Activated CD8-positive, alpha-beta memory T cell treated with anti-CD3 and anti-CD28 coated beads for 1 hour (primary cell): ENCODE measurements at places on chromosomes 1 and 21.

GRCh38 chr1:6884652-6885153, 99.4 kb downstream of the CAMTA1 start:
- no peak for DNase-seq

DNA sequence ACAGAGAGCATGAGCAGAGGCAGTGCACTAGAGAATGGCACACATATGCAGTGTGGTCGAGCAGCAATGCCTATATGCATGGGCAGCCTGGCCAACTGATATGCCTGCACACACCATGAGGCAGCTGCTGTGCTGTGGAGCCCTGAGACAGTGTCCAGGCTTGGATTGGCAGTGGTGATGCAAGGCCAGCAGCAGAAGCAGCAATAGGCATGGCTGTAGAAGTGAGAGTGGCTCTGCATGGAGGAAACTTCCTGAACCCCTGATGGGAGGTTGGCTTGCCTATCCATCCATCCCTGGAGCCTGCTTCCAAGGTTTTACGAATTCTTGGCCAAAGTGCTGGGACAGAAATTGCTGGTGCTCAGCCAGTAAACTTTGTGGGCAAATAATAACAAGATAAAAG, 89.7 kb downstream of the DIRAS3 start:
- DNase-seq = no peak

DNA sequence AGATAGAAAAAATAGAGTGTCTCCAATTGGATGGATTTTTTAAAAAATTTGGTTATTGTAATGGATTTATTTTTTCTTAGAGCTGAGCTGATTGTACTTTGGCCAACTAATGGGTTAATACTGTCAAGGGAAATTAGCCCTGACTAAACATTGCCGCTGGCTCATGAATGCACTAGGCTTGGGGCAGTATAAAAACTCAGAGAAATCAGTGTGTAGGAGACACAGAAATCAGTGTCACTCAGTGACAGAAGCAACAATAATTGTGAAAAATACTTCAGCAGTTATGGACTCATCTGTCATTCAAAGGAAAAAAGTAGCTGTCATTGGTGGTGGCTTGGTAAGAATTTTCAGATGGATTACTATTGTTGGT, at the start of gene KMO:
Gene KMO (plus strand): TSS at position 217 of the 370 bp plus-strand sequence. CDS start 67 bp downstream, at position 284.
- DNase-seq = no peak

- no peak for DNase-seq
Observed at GRCh38 chr1:83818916-83819315, 180.0 kb downstream of the TTLL7 start.

- DNase-seq = no peak
Observed at GRCh38 chr1:234504969-234505768, 26.2 kb upstream of the TARBP1 start.

- DNase-seq = no peak
Observed at GRCh38 chr1:74485622-74486021, 26.8 kb downstream of the LRRC53 start.

- DNase-seq = no peak
Observed at GRCh38 chr1:182110635-182111034, 49.1 kb upstream of the ZNF648 start.

DNA sequence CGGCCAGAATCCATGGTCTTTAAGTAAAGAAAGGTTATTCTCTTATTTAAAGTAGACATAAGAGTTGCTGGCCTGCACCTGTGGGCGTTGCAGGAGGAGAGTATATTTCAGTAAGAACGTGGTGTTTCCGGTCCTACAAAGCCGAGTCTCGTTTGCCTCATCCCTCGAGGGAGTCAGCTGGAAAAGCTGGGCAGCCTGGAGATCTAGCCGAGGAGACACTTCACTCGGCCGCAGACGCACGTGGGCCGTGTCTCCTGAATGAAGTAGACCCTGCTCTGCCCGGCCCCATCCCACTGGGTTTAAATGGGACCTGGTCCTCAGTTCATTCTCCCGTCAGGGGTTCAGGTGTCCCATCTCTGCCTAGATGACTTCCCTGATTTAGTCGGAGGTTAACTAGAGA, 14.9 kb downstream of the SLC45A1 start:
- DNase-seq = no peak

DNA sequence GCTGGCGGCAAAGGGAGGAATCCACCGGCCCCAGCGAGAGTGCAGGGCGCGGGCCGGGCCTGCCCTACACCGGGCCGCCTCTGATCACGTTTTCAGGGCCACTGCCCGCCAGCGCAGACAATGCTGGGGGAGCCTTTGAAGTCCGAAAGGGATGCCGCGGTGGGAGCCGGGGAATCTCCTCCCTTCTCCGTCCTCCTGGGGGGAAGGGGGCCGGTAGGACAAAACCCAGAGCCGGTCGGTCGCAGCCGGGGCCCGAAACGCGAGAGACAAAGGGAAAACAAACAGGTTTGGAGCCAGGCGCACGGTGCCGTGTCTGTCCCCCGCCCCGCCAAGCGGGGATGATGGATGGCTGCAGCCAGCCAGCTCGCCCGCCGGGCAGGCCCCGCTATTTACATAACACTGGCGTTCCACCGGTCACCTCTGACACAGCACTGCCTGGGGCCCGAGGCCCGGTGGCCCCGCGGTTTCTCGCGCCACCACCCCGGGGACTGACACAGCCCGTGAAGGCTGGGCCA, 92.0 kb downstream of the CASZ1 start:
- no peak for DNase-seq

- DNase-seq = no peak
Observed at GRCh38 chr1:108811611-108812010, 45.3 kb downstream of the AKNAD1 start.

DNA sequence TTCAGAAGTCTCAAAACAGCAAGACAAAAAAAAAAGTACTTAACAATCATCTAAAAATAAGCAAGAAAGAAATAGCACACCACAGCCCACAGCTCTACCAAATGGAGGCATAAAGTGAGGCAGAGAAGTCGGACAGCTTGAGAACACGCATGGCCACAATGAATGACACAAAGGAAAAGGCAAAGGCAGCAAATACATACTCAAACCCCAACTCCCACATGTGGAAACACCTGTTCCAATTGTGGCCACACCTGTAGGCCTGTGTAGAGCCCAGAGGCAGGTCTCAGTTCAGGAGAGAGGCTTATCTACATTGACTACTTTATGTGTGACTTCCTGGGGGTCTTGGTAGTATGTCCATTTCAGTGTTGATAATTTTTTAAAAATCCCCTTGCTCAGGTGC, 543.5 kb downstream of the LMO4 start:
- DNase-seq = no peak

- no peak for DNase-seq
Observed at GRCh38 chr1:109671067-109671466, 3.2 kb downstream of the GSTM2 start.

- DNase-seq = no peak
Observed at GRCh38 chr1:229888561-229889001, 178.5 kb upstream of the GALNT2 start.

GRCh38 chr21:45865106-45865835, 116.3 kb upstream of the COL6A1 start:
- no peak for DNase-seq

DNA sequence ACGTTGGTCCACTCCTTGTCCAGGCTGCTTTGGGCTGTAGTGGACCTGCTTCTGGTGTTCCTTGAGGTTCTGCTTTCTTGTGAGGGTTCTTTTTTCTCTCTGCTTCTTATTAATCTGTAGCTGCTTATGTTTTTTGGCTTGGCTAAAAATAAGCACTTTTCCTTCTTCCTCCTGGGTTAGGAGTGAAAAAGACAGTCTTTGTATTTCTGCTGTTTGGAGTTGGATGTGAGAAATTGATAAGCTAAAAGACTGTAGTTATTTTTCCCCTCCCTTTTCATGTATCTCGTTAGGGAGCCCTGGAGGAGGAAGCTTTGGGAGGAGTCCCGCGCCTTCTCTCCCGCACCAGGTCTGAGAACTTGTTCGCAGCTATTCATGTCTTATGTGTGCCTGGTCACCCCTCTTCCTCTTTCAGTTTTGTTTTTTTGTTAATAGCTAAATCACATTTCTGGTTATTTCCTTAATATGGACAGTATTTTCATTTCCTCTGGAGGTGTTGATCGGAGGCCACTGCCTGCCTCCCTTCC, 79.0 kb downstream of the GALNT2 start:
- no peak for DNase-seq

- no peak for DNase-seq
Observed at GRCh38 chr1:6329396-6329795, 64.2 kb downstream of the ACOT7 start.

- DNase-seq = no peak
Observed at GRCh38 chr21:46168659-46169386, 13.4 kb upstream of the FTCD start.

DNA sequence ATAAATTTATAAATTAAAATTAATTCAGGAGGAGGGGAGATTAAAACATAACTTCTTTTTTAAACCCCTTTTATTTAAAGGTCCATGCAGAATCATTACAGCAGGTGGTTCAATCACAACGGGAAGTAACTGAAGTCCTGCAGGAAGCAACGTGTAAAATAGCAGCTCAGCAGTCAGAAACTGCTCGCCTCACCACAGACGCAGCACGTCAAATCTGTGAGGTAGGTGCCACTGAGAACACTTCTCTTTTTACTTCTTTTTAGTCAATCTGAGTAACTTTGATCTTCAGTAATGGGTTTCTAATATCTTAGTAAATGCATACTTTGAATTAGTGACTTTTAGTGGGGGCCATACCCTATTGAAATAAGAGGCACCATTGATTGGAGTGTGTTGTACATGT, 87.0 kb downstream of the CEP350 start:
- DNase-seq = no peak

- DNase-seq = no peak
Observed at GRCh38 chr1:54064299-54064698, 10.9 kb downstream of the TCEANC2 start.

DNA sequence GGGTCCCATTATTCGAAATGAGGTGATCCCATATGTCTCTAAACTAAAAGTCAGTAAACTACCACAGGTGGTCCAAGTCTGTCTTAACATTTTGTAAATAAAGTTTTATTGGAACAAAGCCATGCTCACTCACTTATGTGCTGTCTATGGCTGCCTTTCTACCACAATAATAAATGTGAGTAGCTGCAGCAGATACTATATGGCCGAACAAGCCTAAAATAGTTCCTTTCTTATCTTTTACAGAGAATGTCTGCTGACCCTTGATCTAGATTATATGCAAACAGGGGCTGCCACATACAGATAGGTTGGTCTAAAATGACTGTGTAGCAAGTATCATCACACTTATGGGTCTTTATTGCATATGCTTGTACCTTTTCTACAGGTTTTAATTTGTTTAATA, 140.0 kb downstream of the VAV3 start:
- DNase-seq = no peak

DNA sequence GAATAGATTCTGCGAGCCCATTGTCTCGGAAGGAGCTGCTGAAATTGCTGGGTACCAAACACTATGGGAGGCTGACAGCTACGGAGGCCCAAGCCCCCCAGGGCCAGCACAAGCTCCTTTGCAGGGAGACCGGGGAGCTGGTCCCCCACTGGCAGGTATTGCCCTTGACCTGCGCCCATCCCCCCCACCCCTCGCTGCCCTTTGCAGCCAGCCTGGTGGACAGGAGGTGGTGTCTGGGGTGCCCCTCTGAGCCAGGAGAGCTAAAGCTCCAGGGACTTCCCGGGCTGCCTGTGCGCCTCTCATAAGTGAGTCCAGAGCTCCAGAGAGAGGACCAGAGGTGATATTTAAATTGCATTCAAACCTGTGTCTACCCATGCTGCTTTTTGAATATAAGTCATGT, 5.4 kb downstream of the SERTAD4 start:
- DNase-seq = no peak

- DNase-seq = no peak
Observed at GRCh38 chr1:231929311-231929710, 302.7 kb downstream of the DISC1 start.
